ENCODE measurements at places on chromosomes 2 and 18. TPM values are rescaled to one million over a fixed set of nuclear protein-coding genes. Genes with fewer than 3 reads are reported as not detected.

DNA sequence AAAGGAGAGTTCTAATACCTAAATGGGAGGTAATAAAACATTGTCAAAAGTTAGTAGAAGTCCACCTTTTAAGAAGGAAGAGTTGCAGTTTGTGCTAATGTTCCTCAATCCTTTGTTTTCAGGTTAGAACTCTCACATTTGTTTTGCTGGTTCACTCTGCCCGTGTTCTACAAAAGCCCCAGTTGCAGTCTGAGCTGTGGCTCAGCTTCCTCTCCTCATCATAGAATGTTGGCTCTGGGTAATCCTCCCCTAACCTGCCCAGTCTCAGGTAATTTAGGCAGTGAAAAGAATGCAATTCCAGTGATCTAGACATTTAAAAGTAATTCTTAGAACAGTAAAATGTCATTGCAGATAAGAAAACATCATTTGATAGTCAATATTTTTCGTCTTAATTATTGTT is 1410.4 kb upstream of the ZEB2 start:
- DNase-seq, result no peak

- no peak for DNase-seq
Measured at GRCh38 chr2:70842401-70842800, 6.8 kb upstream of the CD207 start.

DNA sequence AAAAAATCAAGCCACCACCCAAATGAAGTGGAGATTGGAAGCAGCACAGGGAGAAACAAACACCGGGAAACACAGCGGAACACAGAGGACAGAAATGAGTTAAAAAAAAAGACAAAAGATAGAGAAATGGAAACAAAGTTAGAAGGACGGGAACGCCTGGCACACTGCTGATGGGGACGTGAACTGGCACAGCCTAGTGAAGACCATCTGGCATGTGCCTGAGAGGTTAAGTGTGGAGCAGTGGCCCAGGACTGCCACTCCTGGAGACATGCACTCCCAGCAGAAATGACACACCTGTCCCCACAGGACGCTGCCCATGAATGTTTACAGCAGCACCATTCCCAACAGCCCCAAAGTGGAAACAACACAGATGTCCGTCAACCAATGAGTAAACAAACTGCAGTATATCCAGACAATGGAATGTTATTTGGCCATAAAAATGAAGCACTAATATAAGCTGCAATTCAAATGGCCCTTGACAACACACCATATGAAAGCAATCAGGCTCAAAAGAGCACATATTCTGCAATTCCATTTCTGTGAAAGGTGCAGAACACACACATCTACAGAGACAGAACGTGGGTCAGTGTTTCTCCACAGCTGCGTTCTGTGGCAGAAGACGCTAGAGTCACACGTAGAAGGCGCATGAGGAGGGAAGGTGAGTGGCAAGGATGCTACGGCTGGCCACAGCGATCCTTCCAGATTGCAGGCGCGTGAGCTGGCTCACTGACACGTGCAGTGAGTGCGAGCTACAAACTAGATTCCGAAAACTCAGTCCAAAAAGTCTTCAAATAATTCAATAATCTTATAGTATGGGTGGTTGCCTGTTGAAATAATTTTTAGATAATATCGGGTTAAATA is 24.6 kb downstream of the THAP4 start:
- no peak for DNase-seq

DNA sequence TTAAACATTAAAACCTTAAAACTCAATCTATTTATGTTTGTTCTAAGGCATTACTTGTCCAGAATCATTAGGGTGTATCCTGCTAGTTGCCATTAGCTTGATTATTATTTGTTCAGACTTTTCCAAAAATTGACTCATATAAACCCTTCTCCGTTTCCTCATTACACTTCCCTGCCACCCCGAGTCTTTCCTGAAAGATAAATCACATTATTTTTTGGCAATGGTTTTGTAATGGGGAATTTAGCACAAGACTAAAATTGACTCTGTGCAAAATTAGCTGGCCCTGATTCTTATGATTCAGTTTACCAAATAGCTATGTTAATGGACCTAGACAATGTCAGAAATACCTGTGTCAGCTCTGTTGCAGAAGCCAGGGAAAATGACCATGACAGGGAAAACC is 112.2 kb upstream of the NT5C1B start:
- DNase-seq, result no peak

DNA sequence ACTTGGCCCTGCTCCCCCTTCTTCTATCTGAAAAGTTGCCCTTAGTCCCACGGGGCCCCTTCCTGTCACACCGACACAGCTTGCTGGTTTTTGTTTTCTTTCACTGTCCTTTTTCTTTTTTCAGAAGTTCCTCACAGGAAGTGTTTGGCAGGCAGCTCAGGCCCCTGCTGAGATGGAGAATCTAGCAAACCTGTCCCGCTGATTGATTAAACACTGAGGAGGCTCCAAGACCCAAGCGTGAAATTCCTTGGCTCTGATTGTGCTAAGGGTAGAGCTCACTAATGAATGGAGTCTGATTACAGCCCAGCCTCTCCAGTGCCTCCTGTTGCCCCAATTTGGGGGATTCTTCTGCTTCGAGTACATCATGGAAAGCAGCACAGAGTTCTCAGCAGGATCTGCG is 365.9 kb upstream of the MEX3C start:
- no peak for DNase-seq

GRCh38 chr2:12770300-12770968 is 53.7 kb downstream of the TRIB2 start:
- DNase-seq, result no peak

DNA sequence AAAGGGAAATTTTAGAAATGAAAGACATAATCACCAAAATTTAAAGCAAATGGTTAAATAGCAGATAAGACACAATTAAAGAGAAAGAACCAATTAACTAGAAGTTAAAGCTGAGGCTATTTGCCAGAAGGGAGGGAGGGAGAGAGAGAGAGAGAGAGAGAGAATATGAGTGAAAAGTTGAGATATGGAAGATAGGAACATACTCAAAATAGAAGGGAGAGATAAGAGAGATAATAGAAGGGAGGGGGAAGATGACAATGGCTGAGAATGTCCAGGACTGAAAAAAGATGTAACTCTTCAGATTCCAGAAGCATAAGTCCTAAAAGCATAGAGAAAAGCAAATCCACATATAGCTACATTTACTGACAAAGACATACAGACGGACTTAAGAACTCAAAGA is 17.1 kb upstream of the AAK1 start:
- DNase-seq, result no peak

- DNase-seq, result peak; percentile 23
Measured at GRCh38 chr2:41137031-41137430, 685.1 kb upstream of the SLC8A1 start.

- no peak for DNase-seq
Measured at GRCh38 chr2:202771741-202772460, 99.7 kb downstream of the ICA1L start.

- DNase-seq, result no peak
Measured at GRCh38 chr2:236633775-236634560, 64.3 kb downstream of the ACKR3 start.

SLC25A12 gene
- 30.8 TPM for total RNA-seq

C2orf15 gene
- 1.0 TPM for total RNA-seq

SERPINB5 gene
- total RNA-seq, result not detected

LIMS3 gene
- 1.4 TPM for total RNA-seq

KCTD1 gene
- 17.8 TPM for total RNA-seq

ANKRD30B gene
- total RNA-seq, result 26.2 TPM

ZNF397 gene
- total RNA-seq, result 10.1 TPM
